ENCODE measurements at places on chromosomes 13 and 19.
A peak's percentile ranks its signal among the peaks of the same experiment; 100 is the strongest.

DNA sequence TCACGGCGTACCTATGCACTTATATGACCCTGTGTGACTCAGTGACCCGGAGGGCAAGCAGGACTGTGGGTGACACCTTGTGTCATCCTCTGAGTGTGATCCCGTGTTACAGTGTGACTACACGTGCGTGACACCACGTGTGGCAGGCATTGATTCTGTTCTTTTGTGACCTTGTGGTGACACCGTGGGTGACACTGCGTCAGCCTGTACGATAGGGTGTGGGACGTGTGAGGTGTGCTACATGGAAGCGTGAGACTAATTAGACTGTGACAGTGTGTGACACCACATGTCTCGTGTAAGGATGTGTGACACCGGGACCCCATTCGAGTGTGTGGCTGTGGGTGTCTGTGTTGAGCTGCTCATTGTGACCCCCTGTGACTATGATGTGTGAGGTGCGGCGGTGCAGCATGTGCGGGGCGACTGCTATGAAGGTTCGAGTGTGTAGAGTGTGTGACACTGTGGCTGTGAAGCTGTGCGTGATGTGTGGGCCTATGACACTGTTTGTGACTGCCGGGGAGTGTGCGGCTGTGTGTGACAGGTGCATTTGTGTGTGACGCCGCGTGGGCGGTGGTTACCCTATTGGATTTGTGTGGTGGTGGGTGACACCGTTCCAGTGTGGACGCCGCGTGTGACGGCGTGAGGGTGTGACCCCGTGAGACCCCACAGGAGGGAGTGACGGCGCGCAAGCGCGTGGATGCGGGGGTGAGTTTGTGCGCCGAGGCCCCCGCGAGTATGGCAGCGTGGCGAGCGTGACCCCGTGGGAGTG is 399 bp upstream of the SPTBN4 start:
- DNase-seq, result peak; percentile 75

DNA sequence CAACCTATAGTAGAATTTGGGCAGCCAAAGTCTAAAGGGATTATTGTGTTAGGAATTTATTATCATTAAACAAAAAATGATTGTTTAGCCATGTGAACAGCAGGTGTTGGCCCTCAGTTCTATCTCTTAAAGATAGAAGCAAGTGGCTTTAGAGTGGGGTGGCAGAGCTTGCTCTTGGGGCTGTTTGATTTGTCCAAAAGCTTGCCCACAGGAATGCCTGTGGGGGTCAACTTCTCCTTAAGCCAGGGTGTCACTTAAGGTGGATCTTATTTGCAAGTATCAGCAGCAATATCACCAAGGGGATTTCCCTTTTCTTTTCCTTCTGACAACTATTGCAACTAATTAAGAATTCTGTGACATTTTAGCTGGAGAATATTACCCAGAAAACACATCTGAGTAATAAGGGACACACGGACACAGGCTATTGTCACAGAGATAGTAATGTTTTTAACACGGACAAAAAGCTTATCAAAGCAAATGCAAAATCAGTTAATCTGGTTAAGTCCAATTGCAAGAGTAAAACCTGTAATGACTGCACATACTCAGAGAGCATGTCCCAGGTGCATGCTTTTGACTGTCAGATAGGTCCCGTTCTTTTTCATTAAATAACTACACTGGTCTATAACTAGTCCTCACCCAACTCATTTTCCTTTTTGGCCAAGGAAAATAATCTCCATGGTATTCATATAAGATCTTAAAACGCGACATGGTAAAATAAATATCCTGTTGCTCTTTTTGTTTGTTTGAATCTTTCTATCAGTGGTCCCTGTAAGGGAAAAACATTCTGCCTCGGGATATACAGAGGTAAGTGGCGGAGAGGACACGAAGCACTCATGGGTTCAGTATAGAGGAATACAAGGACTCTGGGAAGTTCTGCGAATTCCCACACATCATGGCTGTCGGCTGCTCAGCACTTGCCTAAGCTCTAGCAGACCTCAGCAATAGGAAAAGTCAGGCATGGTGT is 172.1 kb upstream of the RFC3 start:
- DNase-seq, result no peak

DNA sequence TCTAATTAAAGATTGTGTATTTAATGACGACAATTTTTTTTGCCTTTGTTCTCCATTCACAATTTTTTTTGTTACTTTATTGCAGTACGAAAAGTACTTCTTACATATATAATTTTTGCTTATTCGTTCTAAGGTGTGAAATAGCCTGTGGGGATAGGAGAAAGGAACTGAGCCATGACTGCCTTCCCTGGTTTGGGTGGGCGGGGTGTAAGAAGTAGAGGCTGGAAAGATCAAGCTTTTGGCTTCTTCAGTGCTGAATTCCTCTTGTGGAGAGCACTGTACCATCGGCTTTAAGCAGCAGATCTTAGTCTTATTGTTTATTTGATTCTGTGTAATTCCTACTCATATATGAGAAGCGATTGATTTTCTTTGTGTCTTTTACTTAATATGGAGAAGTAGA is 115.8 kb downstream of the NBEA start:
- no peak for DNase-seq

DNA sequence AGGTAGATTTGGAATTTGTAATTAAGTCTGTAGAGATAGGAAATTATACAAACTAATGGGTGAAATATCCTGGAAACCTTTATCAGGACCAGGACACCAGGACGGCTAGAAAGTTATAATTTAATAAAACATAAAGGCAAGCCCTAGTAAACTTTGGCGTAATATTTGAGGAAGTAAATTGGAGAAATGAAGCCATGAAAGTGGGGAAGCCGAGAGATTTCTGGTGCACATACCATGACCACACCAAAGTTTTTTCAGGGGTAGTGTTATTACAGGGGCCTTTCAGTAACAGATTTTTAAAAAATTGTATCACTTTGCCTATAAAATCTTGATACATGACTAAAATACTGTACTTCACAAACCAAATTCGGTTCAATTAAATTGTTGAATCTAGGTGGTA is 54.7 kb upstream of the URAD start:
- no peak for DNase-seq

DNA sequence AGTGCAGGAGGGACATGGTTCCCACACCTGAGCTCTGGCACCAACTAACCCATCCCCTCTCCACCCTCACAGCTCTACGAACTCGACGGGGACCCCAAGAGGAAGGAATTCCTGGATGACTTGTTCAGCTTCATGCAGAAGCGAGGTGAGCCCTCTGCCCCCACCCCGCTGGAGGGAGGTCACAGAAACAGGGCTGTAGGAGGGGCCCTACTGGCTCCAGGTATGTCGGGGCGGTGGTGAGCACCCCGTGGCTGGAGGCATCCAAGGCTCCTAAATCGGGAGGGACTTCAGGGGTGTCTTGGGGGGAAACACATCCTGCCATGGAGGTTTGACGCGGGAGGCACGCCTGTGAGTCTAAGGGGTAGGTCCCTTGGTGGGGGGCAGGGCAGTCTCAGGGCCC is 24.1 kb upstream of the WDR18 start:
- DNase-seq, result no peak

- DNase-seq, result no peak
Measured at GRCh38 chr19:46195104-46195503, 34.4 kb upstream of the IGFL1 start.

- DNase-seq, result no peak
Measured at GRCh38 chr19:7902796-7903243, 857 bp upstream of the MAP2K7 start.

DNA sequence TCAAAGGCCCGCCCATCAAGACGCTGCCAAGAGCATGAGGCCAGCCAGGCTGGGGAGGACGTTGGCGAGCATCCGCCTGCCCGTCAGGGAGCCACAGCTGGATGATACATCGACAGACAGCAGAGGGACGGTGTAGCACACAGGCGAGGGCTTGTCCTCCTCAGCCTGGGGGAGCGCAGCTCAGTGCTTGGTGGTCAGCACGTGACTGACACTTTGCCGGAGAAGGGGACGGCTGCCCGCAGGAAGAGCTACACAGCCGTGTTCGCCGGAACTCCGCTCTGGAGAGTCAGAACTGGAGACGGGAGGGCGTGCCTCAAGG is 34.1 kb downstream of the CSNK1G2 start:
- DNase-seq, result no peak

DNA sequence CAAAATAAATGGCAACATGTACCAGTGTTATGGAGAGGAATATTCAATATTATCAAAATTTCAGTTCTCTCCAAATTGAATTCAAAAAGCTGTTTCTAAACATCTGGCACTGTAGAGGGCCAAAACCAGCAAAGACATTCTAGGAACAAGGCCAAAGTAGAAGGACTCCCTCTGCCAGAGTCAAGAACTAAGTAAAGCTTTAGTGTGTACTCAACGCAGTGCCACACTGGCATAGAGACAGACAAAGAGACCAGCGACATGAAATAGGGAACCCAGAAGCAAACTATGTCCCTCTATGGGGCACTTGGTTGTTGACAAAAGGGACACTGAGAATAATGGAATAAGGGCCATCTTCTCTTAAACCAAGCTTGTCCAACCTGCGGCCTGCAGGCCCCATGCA is 15.6 kb downstream of the SCGB2B2 start:
- no peak for DNase-seq

- no peak for DNase-seq
Measured at GRCh38 chr13:100815476-100816046, 141.0 kb upstream of the TMTC4 start.

GRCh38 chr19:31772915-31773314 is 423.7 kb upstream of the TSHZ3 start:
- no peak for DNase-seq

- DNase-seq, result no peak
Measured at GRCh38 chr13:76542176-76542575, 344.0 kb downstream of the KCTD12 start.

- no peak for DNase-seq
Measured at GRCh38 chr13:73556128-73556527, 497.3 kb downstream of the KLF5 start.

GRCh38 chr13:65844266-65844841 is 1385.8 kb downstream of the PCDH9 start:
- no peak for DNase-seq

GRCh38 chr19:54434873-54435214 is 14.2 kb upstream of the LENG8 start:
- DNase-seq, result no peak

- no peak for DNase-seq
Measured at GRCh38 chr19:22619371-22619770, 14.8 kb upstream of the ZNF492 start.

- no peak for DNase-seq
Measured at GRCh38 chr13:113357529-113357928, 6.4 kb downstream of the GRTP1 start.

DNA sequence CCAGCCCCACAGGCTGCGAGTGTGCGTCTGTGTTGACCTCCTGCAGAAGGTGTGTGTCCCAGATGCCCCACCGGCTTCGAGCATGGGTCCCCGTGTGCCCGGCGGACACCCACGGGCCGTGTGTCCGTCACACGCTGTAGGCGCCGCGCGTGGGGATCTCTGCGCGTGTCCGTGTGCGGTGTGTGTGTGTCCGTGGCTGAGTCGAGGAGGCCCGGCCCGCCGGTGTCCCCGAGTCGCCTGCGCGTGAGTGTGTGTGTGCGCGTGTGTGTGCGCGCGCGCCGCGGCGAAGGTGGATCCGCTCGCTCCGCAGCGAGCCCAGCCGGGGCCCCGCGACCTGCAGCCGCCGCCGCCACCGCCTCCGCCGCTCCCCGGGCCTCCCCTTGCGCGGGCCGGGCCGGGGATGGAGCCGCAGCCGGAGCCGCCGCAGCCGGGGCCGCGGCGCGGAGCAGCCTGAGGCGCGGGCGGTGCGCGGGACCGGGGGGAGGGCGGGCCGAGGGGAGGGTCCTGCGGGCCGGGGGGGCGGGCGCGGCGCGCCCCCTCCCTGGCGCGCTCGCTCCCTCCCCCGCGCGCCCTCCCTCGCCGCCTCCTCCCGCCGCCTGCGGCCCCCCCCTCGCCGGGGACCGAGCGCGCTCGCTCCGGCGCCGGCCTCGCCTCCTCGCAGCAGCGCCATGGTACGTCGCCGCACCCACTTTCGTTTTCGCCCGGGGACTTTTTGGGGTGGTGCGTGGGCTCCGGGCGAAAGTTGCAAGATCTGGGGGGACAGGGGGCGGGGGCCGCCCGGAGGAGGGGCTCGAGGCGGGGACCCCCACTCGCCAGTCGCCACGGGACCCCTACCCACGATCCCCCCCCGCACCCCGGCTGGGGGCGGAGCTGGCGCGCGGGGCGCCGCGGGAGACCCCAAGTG is 7.1 kb upstream of the NFIC start:
- peak; percentile 85 for DNase-seq

GRCh38 chr13:42971691-42972347 is 20.2 kb downstream of the EPSTI1 start:
- DNase-seq, result no peak

GRCh38 chr13:110465696-110466095 is 95.8 kb downstream of the RAB20 start:
- DNase-seq, result peak; percentile 3

DNA sequence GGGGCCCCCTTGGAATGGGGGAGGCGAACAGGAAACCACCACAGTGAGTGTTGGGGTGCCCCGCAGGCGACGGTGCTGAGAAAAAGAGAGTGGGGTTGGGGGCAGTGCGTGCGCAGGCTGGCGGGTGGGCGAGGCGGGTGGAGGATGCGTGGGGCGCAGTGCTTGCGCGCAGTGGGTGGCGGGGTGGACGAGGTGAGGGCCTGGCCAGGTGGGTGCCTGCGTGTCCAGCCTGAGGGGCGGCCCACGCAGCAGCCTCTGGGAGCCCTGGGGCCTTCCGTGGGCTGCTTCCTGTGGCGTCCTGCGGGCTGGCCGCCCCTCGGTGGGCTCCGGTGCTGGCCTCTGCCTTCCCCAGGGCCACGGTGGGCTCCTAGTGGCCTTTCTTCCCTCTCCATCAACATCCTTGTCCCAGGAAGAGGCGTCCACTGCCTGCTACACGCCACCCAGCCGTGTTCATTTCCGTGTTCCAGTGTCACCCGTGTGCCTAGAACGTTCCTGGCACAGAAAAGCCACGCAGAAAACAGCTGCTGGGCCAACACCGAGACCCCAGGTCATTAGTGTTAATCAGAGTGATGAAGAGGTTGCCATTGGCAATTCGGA is 7.1 kb downstream of the ATP11A start:
- peak; percentile 41 for DNase-seq

- peak; percentile 78 for DNase-seq
Measured at GRCh38 chr19:12994701-12995595, at the start of gene NFIX. Gene NFIX, plus strand, starts transcription at chr19:12995475. Its CDS starts 363 bp downstream, at chr19:12995838.

- DNase-seq, result peak; percentile 80
Measured at GRCh38 chr19:17394891-17395415, 957 bp upstream of the CCDC194 start.

- peak; percentile 88 for DNase-seq
Measured at GRCh38 chr19:4534836-4535658, at the start of gene PLIN5. Gene PLIN5, minus strand, starts transcription at chr19:4535224. Its CDS starts 1,150 bp downstream, at chr19:4534074.

GRCh38 chr13:22735011-22735995 is 445.5 kb upstream of the SGCG start:
- no peak for DNase-seq

- no peak for DNase-seq
Measured at GRCh38 chr13:23175920-23176319, 4.9 kb upstream of the SGCG start.

GRCh38 chr19:44869733-44870470 is 21.2 kb upstream of the TOMM40 start:
- peak; percentile 73 for DNase-seq

GRCh38 chr19:19626516-19627472 is 1.2 kb downstream of the LPAR2 start:
- DNase-seq, result peak; percentile 49

GRCh38 chr19:9735986-9736385 is 32.6 kb downstream of the ZNF846 start:
- DNase-seq, result no peak
